MCF 10A (cell line): ENCODE measurements at places on chromosomes 11 and 22. TPM values are rescaled to one million over a fixed set of nuclear protein-coding genes. Genes with fewer than 3 reads are reported as not detected.

- H3K27me3 ChIP-seq, result no peaks in the 10 kb centered on the region
- no peak overlapping the region for H3K27ac ChIP-seq
- no peaks in the 10 kb centered on the region for H3K36me3 ChIP-seq
- H3K4me1 ChIP-seq, result no peaks in the 10 kb centered on the region
- no peak overlapping the region for H3K4me3 ChIP-seq
Measured at GRCh38 chr22:47898946-47899345, 1136.5 kb downstream of the TBC1D22A start.

OR4C16 gene
- total RNA-seq, result not detected in 2 replicates

DNA sequence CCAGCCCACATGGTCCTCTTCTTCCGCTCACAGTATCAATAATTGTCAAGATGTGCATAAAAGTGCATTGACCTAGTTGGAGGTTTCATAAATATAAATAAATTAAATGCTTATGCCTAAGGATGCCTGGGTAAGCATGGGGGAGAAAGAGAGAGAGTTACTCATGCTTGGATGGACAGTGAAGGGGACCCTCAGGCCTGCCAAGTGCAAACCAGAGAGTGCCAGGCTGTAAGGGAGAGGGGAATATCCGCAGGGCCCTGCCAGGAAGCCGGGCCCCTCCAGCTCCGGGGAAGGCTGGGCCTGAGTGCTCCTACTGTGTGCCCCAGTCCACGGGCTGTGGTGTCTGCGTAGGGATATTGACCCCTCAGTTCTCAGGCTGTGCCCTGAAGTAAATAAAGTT, 214.6 kb downstream of the DSCAML1 start:
- H3K4me1 ChIP-seq, result no peaks in the 10 kb centered on the region
- DNase-seq, result no peak
- no peak overlapping the region for H3K4me3 ChIP-seq
- H3K27ac ChIP-seq, result no peak overlapping the region

TNNT3 gene
- not detected in 2 replicates for total RNA-seq
